Stimulated activated CD4-positive, alpha-beta T cell treated with anti-CD3 and anti-CD28 coated beads, TNF-alpha, amount 100 ng/mL, for 4 hours (primary cell): ENCODE measurements at places on chromosomes 7 and 10.
A peak's percentile ranks its signal among the peaks of the same experiment; 100 is the strongest.

DNA sequence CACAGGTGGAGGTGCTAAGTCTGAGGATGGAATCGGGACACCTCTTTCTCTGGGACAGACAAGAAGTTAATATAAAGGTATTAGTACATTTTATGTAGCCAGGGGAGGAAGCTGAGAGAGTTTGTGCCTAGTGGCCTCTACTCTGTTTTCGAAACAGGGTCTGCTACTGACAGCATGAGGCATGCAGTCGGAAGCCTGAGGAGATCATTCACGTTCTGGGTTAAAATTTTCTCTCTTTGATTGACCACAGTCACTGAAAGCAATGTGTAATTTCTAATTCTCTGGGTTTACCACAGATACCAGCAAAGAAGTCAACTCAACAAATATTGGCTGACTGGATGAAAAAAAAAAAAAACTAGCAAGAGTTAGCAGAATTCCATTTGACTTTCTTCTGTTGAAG, 53.3 kb upstream of the KCTD7 start:
- no peak for DNase-seq

- DNase-seq = no peak
Measured at GRCh38 chr10:2979306-2979705, 88.0 kb upstream of the PFKP start.

- DNase-seq = no peak
Measured at GRCh38 chr10:128005858-128006257, 99.0 kb downstream of the PTPRE start.

- no peak for DNase-seq
Measured at GRCh38 chr7:152602962-152603361, 73.0 kb downstream of the XRCC2 start.

DNA sequence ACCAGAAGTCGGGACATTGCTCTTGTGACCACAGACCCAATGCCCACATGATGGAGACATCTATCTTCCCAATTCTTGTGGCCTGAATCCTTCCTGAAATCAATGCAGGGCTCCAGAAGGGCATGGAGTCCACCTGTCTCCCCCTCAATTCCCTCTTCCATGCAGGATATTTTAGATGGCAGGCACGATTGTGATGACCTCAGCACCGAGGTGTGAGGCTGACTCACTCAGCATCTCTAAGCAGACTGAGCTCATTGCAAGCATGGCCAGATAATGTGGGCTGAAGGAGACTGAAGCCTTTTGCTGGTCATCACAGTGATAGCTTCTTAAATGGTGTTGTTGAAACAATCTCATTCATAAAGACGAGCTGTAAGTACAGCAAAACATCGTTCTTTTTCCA, 374.9 kb upstream of the PODXL start:
- no peak for DNase-seq

DNA sequence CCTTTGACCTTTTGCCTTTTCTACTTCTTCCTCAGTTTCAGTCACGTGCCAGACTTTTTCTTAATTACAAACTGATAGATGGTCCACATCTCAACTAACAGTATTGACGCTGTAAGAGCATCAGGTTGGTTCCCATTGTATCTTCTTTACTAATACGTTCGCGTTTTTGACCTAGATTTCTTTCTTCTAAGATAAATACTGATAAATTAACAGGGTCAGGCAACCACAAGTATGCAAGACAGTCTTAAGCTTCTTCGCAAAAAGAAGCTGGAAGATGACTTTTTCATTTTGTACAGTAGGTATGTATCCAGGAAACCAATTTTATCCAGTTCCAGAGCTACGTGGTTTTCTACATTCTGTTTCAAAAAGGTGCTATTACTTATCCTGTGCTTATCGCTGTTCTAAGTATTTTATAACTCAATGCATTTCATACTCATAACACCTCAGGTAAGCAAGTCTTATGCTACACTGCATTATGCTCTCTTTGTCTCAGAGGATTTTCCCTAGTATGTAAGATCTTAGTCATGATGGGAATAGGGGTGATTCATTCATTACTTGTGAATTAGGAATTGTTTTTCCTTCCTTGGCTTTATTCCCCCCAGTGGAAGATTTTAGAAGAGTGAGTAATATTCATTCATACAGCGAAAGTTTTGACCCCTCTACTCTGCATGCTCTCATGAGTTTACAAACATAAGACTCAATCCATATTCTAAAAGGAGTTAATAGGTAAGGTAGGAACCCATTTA, 955 bp downstream of the DUS4L start:
- DNase-seq = no peak

DNA sequence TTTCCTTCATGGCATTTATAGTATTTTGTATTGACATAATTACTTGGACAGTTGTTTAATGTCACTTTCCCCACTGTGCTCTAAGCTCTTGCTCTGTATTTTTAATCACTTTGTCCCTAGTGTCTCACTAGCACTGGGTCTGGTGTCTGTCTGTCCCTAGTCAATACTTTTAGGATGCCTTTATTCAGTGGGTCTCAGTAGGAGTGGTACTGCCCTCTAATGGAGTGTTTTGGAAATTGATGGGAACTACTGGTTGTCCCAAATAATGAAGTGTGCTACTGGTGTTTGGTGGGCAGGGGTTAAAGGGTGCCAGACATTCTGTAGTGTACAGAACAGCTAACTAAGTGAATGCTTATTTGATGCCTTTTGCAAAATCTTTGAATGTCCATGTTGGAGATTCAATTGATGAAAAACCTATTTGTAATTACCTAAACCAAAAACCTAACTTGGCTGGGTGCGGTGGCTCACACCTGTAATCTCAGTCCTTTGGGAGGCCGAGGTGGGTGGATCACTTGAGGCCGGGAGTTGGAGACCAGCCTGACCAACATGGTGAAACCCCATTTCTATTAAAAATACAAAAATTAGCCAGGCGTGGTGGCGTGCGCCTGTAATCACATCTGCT, 33.3 kb downstream of the CDK14 start:
- no peak for DNase-seq

DNA sequence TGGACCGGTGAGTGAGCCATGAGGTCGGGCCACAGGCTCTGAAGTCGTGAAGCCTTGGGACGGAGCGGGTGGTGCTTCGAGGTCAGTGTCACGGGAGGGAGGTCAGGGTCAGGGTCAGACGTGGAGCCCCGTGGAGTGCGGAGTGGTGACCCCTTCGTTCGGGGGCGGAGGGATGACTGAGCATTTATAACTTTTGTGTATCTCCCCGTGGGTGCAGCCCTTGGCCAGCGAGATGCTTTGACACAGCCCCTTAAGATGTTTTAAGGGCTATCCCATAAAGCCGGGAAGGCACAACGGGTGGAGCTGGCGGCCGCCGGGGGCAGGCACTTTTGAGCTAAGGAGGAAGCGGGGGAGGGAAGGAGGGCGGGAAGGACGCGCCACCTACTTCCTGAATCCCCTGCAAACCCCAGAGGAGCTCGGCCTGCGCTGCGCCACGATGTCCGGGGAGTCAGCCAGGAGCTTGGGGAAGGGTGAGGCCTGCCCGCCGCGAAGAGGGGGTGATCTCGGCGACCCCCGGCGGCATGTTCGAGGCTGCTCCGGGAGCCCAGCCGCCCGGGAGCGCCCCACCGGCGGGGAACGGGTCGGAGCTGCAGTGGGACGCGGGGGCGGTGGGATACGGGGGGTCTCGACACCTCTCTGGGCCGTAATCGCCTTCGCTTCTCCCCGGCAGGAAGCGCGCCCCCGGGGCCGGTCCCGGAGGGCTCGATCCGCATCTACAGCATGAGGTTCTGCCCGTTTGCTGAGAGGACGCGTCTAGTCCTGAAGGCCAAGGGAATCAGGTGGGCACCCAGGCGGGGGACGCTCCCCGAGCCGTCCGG, at the start of gene GSTO1:
Gene GSTO1 (plus strand): TSS at position 400 of the 818 bp plus-strand sequence. CDS start 37 bp downstream, at position 437.
- DNase-seq = peak; percentile 23

DNA sequence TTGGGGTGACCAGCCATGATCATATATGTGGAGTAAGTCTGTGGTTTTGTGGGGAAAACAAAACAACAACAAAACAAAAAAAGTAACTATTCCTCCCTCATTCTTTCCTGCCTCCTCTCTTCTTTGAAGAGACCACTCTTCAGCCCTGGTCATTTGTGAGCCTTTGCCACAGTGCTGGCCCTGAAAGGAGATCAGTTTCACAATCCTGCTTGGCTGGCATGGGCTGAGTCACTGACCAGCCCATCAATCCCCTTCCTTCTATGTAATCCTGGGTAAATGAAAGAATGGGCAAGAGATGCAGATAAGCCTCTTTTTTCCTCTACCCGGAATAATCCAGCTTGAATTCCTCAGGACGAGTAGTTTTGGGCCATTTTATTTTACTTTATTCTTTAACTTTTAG, 13.6 kb downstream of the CSTF2T start:
- DNase-seq = no peak

DNA sequence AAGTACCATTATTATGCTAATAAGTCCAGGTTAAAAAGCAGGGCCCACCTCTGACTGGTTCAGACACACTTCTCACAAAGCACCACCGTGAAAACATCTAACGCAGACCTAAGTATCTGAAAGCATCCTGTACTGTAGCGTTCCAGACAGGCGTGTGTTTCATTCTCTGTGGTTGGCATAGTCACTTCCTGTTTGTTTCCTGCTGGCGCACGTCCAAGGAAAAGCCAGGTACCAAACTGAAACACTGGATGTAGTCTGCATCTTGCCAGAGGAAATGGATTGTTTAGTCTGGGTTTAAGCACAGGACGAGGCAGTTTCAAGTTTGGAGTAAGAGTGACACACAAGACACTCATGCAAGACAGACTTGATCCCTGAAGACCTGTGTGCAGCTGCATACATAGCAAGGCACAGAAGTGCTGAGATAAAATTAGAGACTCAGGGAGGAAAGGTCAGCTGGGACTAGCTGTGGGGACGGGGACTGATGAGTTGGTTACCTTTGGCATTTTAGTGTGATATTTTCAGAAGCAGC, 23.3 kb downstream of the BPGM start:
- DNase-seq = peak; percentile 73

DNA sequence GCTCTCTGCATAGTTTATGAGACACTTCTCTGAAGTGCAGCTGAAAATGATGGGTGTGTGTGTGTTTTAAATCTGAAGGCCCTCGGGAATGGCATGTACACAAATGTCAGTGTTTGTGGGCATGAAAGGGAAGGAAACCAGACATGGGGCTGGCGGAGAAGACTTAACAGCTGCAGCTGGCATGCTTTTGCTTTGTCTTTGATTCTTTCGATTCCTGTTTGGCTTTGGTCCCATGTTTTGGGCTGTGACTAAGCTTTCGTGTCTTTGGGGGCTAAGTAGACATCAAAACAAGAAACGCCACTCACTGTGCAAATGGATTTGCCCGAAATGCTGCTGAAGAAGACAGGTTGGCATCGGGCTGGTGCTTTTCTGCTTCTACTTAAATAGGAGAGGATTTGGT, 179.3 kb downstream of the PFKFB3 start:
- peak; percentile 32 for DNase-seq

DNA sequence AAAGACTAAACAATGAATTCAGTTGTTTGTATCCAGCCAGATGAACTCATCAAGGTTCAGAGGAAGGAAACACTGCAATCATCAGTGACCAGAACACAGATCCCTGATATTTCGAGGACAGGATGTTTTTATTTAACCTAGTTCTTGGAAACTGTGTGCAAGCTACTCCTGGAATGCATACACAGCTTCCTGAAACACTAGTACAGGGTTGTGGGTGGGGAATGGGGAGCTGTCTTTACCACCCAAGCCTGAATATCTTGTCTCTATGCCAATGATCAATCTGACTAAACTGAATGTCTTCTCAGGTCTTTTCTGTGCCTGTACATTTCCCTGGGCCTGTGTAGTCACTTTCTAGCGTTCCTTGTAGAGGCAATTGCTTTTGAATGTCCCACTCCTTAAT, 374.6 kb downstream of the CALN1 start:
- DNase-seq = no peak

DNA sequence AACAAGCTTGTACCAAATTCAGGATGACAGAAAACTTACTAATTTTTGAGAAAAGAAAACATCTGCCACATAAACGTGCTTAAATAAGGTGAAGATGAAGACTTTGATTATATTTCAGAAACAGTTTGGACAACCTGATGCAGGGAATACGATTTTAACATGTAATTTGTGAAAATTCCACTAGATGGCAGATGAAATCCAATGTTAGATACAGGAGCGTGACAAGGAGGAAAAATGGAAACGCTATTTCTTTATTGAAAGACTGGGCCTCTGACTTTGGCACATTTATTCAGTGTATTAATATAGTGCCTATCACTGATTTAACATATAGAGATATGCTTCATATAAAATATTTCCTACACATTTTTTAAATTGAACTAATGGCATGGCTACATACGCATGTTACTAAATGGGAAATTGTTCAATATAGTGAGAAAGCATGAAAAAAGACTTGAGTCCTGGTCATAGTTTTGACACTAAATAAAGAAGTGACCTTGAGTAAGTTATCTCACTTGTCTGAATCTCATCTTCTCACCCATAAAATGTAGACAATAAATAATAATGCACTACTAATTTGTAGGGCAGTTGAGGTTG, 60.7 kb downstream of the CD36 start:
- DNase-seq = no peak

GRCh38 chr10:80599424-80599847, 61.7 kb downstream of the SH2D4B start:
- DNase-seq = no peak

- DNase-seq = no peak
Measured at GRCh38 chr10:60595852-60596251, 182.4 kb upstream of the CDK1 start.

- DNase-seq = no peak
Measured at GRCh38 chr7:46279290-46279689, 358.2 kb upstream of the IGFBP3 start.

GRCh38 chr10:102352066-102352715, 43.3 kb upstream of the NFKB2 start:
- peak; percentile 45 for DNase-seq

- peak; percentile 76 for DNase-seq
Measured at GRCh38 chr10:110226543-110226925, 19.1 kb downstream of the MXI1 start.

GRCh38 chr10:72336259-72337038, 18.3 kb downstream of the DNAJB12 start:
- no peak for DNase-seq

DNA sequence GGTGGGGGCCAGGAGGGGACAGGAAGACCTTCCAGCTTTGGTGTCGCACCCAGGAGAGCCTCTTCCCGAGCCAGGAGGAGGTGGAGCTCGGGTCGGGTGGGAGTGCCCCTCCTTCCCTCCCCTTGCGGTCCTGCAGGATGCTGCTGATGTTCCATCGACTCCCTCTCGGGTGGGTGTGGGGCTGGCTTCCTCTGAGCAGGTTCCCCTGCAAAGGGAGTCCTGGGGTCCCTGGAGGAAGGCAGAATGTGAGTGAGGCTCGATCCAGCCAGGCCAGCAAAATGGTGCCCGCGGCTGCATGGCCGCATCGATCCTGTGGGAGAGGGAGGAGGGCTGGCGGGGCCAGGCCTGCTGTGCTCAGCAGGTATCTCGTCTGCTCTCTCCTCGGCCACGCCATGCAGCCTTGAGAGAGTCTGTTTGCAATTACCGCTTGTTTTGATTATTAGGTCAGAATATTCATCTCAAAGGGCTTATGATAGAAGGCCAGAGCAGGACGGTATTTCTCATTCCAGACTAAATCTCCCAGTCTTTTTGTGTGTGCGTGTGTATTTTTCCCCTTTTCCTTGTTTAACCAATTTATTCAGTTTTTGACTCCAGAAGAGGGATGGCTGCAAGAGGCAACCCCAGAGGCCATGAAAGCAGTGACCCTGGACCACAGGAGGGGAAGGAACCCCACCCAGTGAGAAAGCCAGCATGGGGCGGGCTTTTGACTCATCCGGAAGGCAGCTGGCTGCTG, 137.3 kb upstream of the ZMIZ1 start:
- no peak for DNase-seq
